Activated naive CD8-positive, alpha-beta T cell treated with anti-CD3 and anti-CD28 coated beads, Interleukin-2, amount 10 ng/mL, durations not matched to agents 7 days and 5 days (primary cell): ENCODE measurements at places on chromosomes 12 and 14.

- H3K27ac ChIP-seq, result no peak overlapping the region
- peaks cover 19% of the 10 kb centered on the region for H3K4me1 ChIP-seq
- DNase-seq, result no peak
- no peak overlapping the region for H3K4me3 ChIP-seq
These were observed 26.5 kb downstream of the PPP1R13B start for GRCh38 chr14:103820908-103821307.

DNA sequence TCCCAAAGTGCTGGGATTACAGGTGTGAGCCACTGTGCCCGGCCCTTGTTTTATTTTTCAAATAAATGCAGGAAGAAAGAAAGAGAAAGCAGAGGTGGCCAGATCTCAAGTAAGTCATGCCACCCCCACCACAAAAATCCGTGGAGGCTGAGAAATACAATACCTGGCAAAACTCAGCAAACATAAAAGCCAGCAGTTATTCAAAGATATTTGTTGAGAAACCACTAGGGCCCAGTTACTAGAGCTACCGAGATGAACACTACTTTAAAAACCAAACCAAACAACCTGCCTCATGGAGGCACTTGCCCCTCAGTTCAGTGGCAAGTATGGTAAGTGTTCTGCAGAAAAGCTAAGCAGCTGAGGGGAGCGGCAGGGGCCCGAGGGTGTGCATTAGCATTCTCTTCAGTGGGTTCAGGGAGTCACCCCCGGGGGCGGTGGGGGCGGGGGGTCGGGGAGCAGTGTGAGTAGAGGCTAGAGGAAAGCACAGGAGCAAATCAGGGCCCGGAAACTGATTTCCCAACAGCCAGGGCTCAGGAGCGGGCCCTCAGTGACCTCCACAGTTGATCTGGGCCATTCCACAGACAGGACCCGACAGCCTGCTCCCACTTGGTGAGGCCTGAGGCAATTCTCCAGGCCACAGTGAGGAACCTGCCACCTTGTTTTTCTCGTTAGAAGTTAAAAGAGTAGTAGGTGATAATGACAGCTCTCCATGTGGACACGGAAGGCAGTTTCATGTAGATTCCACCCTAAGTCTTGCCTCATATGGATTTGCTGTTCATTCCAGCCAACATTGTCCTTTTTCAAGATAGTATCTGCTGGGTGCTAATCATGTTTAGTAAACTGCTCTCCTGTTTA, 8.6 kb downstream of the EVL start:
- H3K4me1 ChIP-seq, result peaks cover 72% of the 10 kb centered on the region
- H3K36me3 ChIP-seq, result peaks cover 79% of the 10 kb centered on the region
- no peaks in the 10 kb centered on the region for H3K27me3 ChIP-seq
- peak overlapping the region; percentile 88 for H3K27ac ChIP-seq
- DNase-seq, result no peak
- peak overlapping the region; percentile 96 for H3K4me3 ChIP-seq

GRCh38 chr12:27455589-27455988, 9.1 kb downstream of the SMCO2 start:
- H3K4me1 ChIP-seq, result peaks cover 21% of the 10 kb centered on the region
- DNase-seq, result no peak
- peaks cover 31% of the 10 kb centered on the region for H3K36me3 ChIP-seq
- H3K27me3 ChIP-seq, result peaks cover 5% of the 10 kb centered on the region
- H3K27ac ChIP-seq, result no peak overlapping the region

DNA sequence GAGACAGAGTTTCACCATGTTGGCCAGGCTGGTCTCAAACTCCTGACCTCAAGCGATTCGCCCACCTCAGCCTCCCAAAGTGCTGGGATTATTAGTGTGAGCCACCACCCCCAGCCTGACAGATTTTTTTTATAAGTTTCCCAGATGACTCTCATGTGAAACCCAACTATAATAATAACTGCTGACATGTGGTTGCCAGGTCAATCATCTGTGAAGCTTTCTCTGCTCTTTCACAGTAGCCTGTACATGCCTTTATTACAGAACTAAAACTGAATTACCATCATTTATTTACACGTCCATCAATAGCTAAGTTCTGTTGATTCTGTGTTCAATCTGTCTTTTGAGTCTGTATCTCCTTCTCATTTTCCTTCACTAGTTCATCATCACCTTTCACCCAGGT, 218.5 kb downstream of the RPS29 start:
- H3K27me3 ChIP-seq, result no peaks in the 10 kb centered on the region
- H3K36me3 ChIP-seq, result no peaks in the 10 kb centered on the region
- no peak overlapping the region for H3K27ac ChIP-seq
- no peak for DNase-seq
- no peaks in the 10 kb centered on the region for H3K4me1 ChIP-seq
- H3K4me3 ChIP-seq, result no peak overlapping the region

DNA sequence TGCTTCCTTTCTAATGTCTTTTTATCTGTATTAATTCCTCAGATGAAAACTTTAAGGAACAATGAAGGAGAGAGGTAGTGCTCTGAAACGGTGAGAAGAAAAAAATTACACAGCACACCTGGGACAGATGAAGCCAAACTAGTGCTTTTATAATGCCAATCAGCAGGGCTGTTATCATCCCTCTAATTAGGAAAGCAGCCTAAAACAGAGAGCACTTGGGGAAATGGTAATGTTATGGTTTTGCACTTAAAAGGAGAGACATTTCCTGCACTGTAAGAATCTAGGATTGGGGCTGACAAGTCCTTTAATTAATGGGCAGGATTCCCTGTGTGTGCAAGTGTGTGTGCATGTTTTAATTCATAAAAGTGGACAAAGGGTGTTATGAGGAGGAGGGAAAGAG, 4.8 kb upstream of the LMO3 start:
- peaks cover 2% of the 10 kb centered on the region for H3K36me3 ChIP-seq
- H3K27ac ChIP-seq, result no peak overlapping the region
- peaks cover 42% of the 10 kb centered on the region for H3K27me3 ChIP-seq
- peaks cover 2% of the 10 kb centered on the region for H3K4me1 ChIP-seq
- no peak for DNase-seq

DNA sequence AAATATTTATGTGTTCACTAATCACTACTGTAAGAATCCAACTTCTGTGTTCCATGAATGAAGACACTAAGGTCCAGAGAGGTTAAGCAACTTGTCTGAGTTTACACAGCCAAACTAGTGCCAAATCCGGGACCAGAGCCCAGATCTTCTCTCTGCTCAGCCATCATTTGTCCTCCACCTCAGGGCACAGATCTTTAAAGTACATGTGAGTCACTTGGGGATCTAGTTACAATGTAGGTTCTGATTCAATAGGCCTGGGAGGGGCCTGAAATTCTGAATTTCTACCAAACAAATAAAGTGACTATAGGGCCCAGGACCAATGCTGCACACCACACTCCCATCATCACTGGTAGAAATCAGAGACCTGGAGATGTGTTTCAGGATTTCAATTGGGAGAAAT, 162.9 kb downstream of the GXYLT1 start:
- no peaks in the 10 kb centered on the region for H3K4me1 ChIP-seq
- no peak overlapping the region for H3K4me3 ChIP-seq
- no peak for DNase-seq
- no peak overlapping the region for H3K27ac ChIP-seq

DNA sequence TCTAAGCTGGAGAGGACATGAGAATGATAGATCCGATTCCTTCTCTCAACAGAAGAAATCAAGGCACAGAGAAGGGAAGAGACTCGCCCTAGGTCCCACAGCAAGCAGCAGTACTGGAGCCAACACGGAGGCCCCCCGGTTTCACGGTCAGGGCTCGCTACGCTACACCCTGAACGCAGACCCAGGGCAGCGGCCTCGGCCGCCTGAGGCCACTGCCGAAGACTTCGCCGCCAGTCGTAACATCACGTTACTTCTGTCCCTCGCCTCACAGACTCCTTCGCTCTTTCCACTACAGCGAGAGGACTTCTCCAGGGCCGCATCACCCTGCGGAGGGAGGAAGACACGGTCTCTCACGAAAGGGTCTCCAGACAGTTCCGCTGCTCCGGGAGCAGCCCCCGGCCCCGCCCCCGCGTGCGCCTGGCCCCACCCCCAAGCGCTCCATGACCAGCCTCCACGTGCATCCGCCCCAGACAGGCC, 411 bp upstream of the DCAF4 start:
- H3K27me3 ChIP-seq, result peaks cover 27% of the 10 kb centered on the region
- H3K4me1 ChIP-seq, result peaks cover 8% of the 10 kb centered on the region
- no peaks in the 10 kb centered on the region for H3K36me3 ChIP-seq
- H3K27ac ChIP-seq, result peak overlapping the region; percentile 99

DNA sequence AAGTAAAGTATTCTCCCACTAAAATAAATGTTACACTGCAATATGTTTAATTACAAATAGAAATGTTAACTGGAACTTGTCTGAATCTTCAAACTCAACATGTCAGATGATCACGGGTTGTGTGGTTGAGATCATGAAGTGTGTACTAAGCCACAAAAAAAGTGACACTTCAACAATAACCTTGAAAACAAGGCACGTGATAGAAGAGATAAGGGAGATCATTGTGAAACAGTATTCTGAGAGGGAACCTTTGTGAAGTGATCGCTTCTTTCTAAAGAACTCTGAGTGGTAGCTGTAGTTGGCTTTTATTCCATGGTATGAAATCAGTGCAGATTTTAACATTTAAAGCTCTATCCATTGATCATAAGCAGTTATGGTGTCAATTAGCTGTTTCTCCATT, 60.0 kb downstream of the LIN52 start:
- H3K27ac ChIP-seq, result no peak overlapping the region
- peaks cover 3% of the 10 kb centered on the region for H3K4me1 ChIP-seq
- no peak overlapping the region for H3K4me3 ChIP-seq
- peaks cover 18% of the 10 kb centered on the region for H3K36me3 ChIP-seq

DNA sequence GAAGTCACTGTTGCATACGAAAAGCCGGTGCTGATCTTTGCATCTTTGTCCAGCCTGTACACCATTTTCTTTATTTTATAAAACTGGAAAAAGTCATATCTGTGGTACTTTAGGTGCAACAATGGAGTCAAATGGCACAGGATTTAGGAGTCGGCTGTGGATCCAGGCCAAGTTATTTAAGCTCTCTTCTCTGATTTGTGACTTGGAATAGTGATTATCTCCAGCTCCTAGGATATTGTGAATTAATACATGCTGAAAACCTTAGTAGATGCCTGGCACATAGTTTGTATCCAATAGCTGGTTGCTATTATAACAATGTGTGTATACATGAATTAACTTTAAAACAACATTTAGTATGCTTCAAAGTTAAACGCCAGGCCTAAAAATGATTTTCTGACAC, 6.2 kb upstream of the CCER1 start:
- H3K4me3 ChIP-seq, result no peak overlapping the region
- DNase-seq, result no peak
- no peak overlapping the region for H3K27ac ChIP-seq
- peaks cover 6% of the 10 kb centered on the region for H3K27me3 ChIP-seq
- H3K4me1 ChIP-seq, result no peaks in the 10 kb centered on the region
- no peaks in the 10 kb centered on the region for H3K36me3 ChIP-seq

DNA sequence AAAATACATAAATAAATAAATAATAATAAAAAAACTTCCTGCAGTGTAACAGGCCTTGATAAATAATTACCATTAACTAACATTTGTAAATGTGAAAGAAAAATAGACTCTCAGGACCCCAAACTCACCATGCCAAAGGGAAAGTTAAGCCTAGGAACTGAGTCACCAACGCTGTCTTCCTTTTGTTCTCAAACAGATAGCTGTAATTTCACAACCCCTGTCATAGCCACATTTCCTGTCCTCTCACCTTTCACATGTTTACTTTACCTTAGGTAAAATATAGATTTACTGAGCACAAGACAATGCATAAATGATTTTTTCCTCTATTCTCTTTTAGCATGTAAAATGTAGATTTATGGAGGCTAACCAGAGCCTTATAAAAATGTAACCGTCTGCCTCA, 35.9 kb upstream of the CHST11 start:
- DNase-seq, result no peak
- H3K27ac ChIP-seq, result peak overlapping the region; percentile 66
- peaks cover 7% of the 10 kb centered on the region for H3K4me1 ChIP-seq
- H3K4me3 ChIP-seq, result no peak overlapping the region
- H3K36me3 ChIP-seq, result peaks cover 4% of the 10 kb centered on the region
- peaks cover 3% of the 10 kb centered on the region for H3K27me3 ChIP-seq

DNA sequence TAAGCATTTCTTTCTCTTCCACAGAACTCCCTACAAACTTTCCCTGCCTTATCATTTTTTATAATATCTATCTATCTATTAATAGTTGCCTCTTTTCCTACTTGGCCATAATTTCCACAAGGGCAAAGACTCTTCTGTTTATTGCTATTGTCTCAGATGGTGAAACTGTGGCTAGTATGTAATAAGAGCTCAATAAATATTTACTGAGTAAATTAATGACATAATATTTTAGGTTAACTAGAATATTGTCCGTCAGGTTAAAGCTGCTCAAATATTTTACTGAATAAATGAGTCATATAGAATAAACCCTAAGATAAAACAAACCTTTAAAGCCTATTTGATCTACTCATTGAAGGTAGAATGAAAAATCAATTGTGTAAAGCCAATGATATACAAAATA, 240.5 kb downstream of the PPFIA2 start:
- no peak for DNase-seq
- H3K27me3 ChIP-seq, result no peaks in the 10 kb centered on the region
- H3K36me3 ChIP-seq, result no peaks in the 10 kb centered on the region

GRCh38 chr12:56450241-56450640, 1.0 kb upstream of the TIMELESS start:
- H3K27me3 ChIP-seq, result peaks cover 2% of the 10 kb centered on the region
- peak overlapping the region; percentile 85 for H3K27ac ChIP-seq
- H3K4me1 ChIP-seq, result peaks cover 21% of the 10 kb centered on the region
- peaks cover 12% of the 10 kb centered on the region for H3K36me3 ChIP-seq

DNA sequence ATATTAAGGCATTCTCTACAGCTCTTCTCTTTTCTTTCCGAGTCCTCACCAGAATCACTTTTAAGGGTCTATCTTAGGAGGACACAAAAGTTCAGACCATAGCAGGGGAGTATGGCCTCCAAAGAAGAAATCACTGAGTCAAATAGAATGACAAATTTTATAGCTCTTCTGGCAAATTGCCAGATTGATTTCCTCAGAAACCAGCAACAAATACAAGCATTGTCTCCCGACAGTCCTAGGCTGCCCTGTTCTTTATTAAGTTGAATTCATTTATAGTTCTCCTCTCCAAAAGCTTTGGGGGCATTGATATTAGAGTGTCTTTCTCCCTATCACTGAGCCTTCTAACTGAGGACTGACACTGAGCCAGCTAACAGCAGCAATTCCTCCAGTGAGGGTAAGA, 156.4 kb upstream of the FRMD6 start:
- H3K27ac ChIP-seq, result no peak overlapping the region
- no peaks in the 10 kb centered on the region for H3K4me1 ChIP-seq
- H3K27me3 ChIP-seq, result no peaks in the 10 kb centered on the region

DNA sequence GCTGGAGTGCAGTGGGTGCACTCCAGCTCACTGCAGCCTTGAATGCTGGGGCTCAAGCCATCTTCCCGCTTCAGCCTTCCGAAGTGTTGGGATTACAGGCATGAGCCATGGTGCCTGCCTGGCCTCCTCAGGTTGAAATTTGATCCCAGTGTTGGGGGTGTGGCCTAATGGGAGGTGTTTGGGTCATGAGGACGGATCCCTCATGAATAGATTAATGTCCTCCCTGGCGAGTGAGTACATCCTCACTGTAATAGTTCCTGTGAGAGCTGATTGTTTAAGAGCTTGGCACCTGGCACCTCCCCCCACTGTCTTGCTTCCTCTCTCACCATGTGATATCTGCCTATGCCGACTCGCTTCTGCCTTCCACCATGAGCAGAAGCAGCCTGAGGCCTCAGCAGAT, 84.7 kb downstream of the TSPAN9 start:
- H3K27me3 ChIP-seq, result peaks cover 6% of the 10 kb centered on the region
- H3K4me1 ChIP-seq, result no peaks in the 10 kb centered on the region
- H3K4me3 ChIP-seq, result no peak overlapping the region
- H3K27ac ChIP-seq, result no peak overlapping the region
